GM04503 (cell line): ENCODE measurements at places on chromosomes 4 and X.

- no peak for DNase-seq
Measured at GRCh38 chrX:100883654-100884053, 9.5 kb upstream of the NOX1 start.

- no peak for DNase-seq
Measured at GRCh38 chr4:31461421-31461820, 741.3 kb downstream of the PCDH7 start.

DNA sequence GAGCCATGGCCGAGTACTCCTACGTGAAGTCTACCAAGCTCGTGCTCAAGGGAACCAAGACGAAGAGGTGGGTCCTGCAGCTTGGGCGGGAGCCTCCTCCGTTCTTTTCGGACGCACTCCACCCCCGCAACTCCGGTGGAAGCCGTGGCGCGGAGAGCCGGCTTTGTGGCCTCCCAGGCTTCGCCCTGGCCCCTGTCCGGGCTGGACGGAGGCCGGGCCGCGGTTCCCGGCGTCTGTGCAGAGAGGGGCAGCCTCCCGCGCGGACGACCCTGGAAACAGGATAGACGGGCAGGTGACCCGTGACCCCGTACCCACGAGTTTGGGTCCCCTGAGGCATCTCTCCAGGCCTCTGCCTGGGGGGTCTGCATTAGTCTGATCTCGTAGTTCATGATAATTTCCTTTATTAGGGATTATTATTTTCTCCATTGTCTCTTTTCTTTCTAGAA lies 356 bp downstream of the FRG1 start:
- no peak for DNase-seq

- DNase-seq = no peak
Measured at GRCh38 chrX:7071390-7071789, 76.1 kb upstream of the STS start.

DNA sequence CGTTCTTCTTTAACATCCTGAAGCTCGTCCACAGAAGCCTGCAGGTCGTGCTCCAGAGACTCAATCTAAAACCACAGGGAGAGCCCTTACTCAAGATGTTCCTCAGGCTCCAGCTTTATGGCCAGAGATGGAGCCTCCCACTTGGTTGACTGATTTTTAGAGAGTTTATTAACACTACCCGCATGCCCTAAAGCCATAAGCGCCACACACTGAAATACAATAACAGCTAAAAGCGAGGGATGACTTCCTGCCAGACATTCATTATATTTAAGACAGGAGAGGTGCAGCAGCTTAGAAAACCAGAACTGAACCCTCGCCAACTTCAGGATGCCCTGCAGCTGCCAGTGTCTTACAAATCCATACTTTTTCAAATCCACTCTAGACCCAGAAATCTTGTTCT lies 42.0 kb downstream of the SOD3 start:
- DNase-seq = no peak

DNA sequence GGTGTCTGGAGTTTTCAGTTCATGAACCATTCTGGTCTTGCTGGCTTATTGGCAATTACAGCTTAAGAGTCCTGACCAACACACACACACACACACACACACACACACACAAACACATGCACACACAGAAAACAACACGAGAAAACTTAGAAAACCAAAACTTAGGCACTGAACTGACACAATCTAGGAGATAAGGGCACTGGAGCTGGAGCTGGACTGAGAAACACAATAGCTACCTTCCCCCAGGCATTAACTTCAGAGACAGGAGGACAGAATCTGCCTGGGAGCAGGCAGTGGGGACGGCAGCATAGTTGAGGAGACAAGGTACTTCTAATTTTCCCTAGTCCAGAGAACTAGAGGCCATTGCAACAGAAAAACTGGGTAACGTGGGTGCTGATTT lies 62.3 kb downstream of the LNX1 start:
- DNase-seq = no peak

- no peak for DNase-seq
Measured at GRCh38 chr4:8376361-8377102, 64.0 kb downstream of the ACOX3 start.

DNA sequence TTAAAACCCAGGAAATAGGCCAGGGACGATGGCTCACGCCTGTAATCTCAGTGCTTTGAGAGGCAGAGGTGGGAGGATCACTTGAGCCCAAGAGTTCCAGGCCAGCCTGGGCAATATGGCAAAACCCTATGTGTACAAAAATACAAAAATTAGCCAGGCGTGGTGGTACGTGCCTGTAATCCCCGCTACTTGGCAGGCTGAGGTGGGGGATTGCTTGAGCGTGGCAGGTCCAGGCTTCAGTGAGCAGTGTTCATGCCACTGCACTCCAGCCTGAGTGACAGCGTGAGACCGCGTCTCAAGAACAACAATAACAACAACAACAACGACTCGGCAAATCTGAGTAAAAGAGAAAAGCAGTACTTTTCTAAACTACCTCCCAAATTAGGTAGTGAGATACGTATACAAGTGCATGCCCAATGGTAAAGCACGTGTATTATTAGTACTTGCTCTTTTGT lies 13.0 kb upstream of the NDUFC1 start:
- no peak for DNase-seq

GRCh38 chrX:112819008-112819640 lies 21.5 kb downstream of the AMOT start:
- peak; percentile 70 for DNase-seq

DNA sequence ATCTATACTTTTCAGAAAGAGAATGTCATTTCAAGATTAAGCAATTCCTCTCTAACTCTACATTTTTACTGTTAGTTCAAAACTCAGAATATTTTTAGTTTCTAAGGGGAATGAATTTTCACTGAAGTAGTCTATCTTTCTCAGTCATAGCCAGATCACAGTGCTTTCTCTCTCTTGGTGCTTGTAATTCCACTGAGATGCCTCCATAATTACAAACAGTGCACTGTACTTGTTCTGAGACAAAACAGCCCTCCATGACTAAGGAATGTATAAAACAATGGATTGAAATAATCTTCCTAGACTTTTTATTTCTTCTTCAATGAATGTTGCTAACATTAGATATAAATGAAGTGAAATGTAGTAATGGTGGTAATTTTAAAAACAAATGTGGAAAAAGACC lies 603.2 kb upstream of the FAM241A start:
- no peak for DNase-seq

DNA sequence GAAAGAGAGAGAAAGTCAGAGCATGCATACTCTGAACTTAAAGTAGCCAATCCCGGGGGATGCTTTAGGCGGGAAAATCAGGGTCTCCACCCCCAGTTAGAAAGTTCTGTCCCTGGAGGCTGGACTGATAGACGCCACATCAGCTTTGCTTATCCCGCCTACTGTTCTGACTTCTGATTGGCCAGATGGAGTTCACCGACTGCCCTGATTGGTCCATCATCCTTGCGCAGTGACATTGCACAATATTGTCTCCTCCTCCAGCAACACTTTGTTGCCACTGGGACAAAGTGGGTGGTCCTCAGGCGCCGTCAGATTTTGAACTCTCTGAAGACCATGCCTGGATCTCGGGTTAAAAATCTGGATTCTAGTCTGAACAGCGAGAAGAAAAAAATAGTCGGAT lies 50.3 kb downstream of the SSX3 start:
- no peak for DNase-seq

- no peak for DNase-seq
Measured at GRCh38 chr4:74996996-74997395, 64.1 kb downstream of the PARM1 start.

GRCh38 chr4:18973296-18973695 lies 951.7 kb upstream of the LCORL start:
- DNase-seq = no peak

DNA sequence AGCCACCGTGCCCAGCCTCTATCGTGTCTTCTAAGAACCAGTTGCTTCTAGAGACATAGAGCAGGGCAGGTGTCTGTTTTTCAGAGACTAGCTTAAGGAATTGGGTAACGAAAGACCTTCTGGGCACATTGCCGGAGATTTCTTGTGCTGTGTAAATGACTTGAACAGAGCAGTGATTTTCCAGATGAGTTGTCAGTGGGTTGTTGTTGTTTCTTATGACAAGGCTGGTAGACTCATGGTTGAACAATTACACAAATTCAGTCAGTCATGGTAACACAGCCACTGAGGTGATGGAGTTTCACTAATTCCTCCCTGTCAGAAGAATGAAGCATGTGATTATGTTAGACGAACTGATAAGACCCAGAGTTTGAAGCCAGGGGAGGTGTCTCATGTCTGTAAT lies 20.5 kb upstream of the DDX3X start:
- peak; percentile 74 for DNase-seq
